Anterior cingulate cortex (tissue), 58 donors: ENCODE measurements at places on chromosomes 6 and 20.

GRCh38 chr6:90463874-90464273 is 123.0 kb downstream of the MAP3K7 start:
- DNase-seq = no peak

DNA sequence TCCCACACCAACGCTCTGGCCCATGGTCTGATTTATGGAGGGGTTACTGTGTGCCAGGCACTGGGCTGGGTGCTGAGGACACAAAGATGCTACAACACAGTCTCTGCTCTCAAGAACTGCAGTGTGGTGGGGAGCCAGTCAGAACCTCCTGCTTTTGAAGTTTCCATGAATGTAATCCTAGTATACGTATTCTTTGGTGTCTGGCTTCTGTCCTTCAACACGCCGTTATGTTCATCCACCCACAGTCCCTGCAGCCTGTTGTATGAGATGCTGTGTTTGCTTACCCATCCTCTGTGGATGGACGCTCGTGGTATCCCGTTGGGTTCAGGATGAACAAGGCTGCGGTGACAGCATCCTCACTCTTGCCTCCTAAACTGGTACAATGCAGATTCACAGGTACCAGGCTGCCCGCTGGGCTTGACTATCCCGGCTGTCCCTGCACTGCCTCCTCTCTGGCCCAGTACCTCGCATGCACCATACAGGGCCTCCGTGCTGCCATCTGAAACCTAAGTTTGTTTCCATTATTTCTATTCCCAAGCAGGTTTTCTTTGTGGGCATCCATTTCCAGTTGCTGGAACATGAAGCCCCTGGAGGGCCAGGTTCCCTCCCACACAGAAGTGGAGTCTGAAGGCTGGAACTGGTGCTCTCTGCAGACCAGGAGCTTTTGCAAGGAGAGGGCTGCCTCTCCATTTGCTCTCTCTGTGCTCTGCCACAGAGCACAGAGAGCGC is 364.5 kb downstream of the ZFAND3 start:
- DNase-seq = no peak

GRCh38 chr20:46396052-46396740 is 10.2 kb downstream of the ELMO2 start:
- no peak for DNase-seq

- no peak for DNase-seq
Measured at GRCh38 chr6:125859727-125860126, 69.0 kb downstream of the NCOA7 start.

DNA sequence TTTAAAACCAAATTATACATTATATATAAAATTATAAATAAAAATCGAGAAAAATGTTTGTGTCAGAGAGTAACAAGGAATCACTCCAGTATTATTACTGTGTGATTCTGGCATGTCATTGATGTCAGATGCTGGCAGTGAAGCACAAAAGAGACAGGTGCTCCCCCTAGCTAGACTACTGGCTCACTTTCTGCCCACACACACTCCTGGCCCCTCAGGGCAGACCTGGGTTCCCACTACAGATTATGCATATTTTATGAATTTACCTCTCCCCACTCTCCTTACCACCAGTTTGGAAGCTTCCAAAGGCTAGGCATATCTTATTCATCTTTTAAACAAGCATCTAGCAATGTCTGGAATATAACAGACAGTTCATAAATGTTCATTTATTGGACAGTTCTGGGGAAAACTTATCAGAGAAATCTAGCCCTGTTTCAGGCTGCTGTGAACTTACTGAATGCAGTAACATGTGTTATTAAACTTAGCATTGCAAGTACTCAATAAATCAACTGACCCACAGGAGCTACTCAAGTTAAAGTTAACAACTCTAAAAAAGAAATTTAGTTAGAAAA is 12.8 kb downstream of the SNX3 start:
- DNase-seq = no peak
